COR-L47 (cell line): ENCODE measurements at places on chromosomes 2 and 18.

DNA sequence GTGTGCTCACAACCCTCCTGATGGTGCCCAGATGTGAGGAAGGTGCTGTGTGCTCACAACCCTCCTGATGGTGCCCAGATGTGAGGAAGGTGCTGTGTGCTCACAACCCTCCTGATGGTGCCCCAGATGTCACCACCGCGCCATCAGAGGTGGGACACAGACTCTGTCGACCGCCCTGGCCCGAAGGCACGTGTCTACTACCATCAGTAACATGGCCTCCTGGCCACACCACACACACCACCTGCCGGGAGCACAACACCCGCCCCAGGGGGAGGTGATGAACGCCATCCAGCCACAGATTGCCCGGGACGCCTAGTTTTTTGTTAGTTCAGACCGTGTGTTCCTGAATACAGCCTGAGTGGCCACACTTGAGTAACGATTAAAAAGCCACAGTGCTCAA lies 24.5 kb downstream of the HDAC4 start:
- no peak for DNase-seq

GRCh38 chr2:149075853-149076252 lies 37.4 kb downstream of the LYPD6B start:
- DNase-seq = no peak

- no peak for DNase-seq
Observed at GRCh38 chr18:58542426-58543159, 86.3 kb downstream of the ALPK2 start.

DNA sequence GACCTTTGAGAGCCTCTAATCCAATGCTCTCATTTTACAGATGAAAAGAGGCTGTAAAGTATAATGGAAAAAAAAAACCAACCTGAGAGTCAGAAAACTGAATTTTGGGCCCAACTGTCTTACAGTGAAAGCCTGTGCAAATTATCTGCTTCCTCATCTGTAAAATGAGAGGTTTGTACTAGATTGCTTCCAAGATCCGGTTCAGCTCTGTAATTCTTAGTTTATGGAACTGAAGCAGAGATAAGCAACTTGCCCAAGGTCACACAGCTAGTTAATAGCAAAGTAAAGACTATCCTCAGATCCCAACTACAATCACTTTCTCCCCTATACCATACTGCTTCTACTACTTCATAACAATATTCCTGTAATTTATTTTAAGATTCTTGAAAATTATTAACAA lies 6.3 kb downstream of the TLK1 start:
- no peak for DNase-seq

GRCh38 chr2:5203134-5203755 lies 488.9 kb upstream of the SOX11 start:
- no peak for DNase-seq
